ENCODE measurements at places on chromosomes 1 and 21.

DNA sequence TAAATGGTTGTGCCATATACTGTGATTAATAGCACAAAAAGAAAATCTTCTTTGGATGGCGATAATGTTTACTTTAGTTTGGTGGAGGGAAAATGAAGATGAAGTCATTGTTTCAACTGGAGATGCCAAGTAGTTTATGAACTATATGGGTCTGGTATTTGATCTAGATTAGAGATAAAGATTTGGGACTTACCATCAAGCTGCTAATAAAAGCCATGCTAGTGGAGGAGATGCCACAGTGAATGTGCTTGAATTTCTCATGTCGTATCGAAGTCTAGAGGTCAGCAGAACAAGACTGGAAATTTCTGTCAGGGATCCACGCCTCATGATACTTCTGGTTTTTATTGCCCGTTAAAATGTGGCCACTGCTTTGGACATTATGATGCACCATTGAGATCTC is 742.0 kb downstream of the NCAM2 start:
- no peak for DNase-seq

- DNase-seq: no peak
Measured at GRCh38 chr1:66597500-66597899, 63.5 kb downstream of the SGIP1 start.

GRCh38 chr1:234854645-234855039 is 244.7 kb upstream of the IRF2BP2 start:
- DNase-seq: no peak

DNA sequence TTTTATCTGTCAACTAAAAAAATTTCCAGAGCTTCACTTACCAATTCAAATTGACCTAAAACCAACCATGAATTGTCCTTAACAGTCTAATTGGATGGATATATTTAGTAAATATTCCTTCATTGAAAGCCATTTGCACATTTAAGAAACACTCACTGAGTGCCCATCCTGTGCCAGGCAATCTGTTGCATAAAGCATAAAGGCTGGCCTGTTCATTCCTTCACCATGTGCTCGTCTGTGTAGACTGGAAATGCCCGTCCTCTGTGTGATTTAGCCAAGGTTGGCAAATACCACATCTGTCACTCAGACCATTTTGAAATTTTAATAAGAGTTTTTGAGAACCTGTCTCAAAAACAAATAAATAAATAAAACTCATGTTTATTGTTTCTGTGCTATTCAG is 57.1 kb downstream of the ZNF684 start:
- DNase-seq: no peak

DNA sequence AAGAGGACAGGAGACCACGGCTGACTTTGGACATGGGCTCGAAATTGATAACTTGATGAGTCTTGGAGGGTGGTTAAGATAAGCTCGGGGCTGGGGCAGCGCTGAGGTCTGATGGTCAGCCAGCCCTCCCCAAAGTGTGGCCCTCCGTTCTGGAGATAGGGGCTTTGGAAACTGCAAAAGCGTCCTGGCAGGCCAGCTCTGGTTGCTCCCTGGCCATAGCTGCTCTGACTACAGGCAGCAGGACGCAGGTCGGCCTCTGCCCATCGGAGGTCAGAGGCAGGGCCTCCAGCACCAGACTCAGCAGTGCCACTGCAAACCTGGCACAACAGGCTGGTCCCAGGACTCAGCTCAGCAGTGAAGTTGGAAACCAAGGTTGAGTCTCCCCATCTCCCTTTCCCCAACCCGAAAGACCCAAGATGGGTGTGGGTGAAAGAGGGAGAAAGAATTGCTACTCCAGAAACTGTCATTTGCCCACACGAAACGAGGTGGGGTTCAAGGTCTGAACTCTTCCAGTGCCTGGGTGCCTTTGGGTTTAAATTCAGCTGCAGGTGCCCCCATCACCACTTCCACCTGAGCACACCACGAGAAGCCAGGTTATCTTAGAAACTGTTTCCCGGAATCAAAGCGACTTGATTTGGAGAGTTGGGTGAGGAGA is 4.8 kb downstream of the SIM2 start:
- peak; percentile 27 for DNase-seq

- no peak for DNase-seq
Measured at GRCh38 chr1:100305954-100306353, 39.9 kb downstream of the RTCA start.

GRCh38 chr1:34603594-34603993 is 151.3 kb upstream of the GJB5 start:
- DNase-seq: no peak

GRCh38 chr1:151635479-151636072 is 23.7 kb downstream of the SNX27 start:
- DNase-seq: peak; percentile 65

GRCh38 chr1:54254055-54254454 is 54.1 kb downstream of the MRPL37 start:
- no peak for DNase-seq

DNA sequence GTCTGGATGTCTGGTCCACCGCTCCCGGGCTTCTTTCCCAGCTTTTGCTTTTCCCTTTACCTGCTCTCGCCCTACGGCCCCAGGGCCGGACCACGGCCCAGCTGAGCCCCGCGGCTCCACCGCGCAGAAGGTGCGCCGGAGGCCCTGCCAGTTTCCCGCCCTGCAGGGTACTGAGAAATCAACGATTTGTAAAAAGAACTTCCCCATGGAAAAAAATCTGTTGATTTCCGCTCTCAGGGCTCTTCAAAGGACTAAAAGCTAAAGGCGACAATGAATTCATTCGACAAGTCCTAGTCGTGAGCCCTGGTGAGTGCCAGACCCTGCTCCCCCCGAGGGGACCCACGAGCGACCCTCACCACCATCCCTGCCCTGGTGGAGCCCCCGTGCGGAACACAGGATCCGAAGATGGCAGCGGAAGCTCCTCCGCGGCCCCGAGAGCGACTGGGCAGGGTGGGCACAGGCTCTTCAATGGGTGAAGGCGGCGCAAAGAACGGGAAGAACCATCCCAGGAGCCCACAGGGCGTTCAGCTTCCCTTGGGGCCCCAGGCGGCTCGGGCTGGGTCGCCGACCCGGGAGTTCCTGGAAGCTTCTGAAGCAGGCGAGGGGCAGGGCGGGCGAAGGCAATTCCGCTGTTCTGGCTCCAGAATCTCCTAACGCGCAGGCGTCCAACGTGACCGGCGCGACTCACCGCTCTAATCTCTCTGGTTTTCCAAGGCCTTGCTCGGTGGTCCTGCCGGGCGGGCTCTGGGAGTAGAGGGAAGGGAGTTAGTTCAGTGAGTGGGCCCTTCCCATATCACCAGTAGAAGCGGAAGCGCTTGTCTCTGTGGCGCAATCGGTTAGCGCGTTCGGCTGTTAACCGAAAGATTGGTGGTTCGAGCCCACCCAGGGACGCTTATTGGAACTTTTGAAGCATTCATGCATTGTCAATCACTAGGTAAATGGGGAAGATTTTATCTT is 6.6 kb upstream of the RNU1-2 start:
- DNase-seq: peak; percentile 62
